ENCODE measurements at places on chromosomes 4 and X.

DNA sequence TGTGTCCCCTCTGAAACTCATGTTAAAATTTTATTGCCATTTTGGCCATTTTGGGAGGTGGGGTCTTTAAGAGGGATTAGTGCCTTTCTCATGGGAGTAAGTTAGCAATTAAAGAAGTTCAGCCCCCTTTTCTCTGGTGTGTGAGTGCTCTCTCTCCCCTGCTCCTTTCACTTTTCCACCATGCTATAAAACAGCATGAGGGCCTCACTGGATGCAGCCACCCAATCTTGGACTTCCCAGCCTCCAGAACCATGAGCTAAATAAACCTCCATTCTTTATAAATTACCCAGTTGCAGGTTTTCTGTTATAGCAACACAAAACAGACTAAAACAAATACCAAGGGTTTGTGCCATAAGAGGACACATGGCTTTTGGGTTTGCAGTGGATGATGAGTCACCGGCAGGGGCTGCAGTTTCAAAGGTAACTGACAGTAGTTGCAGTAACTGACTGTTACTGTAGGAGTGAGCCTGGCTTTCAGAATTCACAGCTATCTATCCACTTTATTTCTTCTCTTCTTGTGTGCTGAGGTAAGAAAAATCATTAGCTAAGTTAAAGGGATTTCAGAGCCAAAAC lies 121.5 kb downstream of the PPEF1 start:
- DNase-seq: no peak

GRCh38 chr4:74449571-74450297 lies 4.8 kb downstream of the AREG start:
- no peak for DNase-seq

DNA sequence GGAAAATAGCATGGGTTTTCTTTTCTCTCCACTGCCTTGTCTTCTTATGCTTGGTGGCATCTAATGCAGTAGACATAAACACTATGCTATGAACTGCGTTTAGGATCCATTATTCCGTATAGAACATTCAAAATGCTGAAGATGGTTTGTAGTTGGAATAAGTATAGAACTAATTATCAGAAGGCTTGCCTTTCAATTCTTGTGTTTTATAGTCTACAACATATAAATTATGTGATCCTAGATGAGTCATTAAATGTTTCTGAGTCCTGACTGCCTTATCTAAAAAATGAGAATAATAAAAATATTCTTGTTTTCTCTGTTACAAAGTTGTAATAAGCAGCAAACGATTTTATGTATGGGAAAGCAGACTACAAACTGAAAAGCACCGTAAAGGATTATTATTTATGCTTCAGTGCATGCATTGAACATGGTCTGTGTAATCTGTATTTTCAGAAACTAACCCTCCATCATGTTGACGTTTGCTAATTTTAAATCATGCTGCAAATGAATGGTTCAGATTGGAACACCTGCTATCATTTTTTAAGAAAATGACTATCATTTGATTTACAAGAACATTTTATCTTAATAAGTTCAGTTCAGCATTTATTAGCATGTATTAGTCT lies 335.9 kb upstream of the AADAT start:
- no peak for DNase-seq

DNA sequence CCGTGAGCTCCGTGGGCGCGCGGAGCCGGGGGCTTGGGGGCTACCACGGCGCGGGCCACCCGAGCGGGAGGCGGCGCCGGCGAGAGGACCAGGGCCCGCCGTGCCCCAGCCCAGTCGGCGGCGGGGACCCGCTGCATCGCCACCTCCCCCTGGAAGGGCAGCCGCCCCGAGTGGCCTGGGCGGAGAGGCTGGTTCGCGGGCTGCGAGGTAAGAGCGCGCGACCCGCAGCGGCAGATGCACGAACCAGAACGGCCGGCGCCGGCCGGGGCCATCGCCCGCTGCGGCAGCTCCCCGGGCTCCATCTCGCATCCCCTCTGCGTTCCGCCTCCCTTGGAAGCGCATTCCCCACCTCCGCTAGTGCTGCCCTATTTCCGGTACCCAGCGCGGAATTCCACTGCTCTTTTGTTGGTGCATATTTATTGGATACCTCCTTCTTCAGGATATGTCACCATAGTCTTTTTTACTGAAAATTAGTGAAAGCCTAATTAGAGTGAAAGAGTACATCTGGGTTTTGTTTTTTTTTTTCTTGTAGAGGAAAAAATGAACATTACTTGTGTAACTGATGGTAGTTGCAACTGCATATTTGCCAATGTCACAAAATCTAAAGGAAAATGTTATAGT lies 797 bp downstream of the PKD2 start:
- no peak for DNase-seq

DNA sequence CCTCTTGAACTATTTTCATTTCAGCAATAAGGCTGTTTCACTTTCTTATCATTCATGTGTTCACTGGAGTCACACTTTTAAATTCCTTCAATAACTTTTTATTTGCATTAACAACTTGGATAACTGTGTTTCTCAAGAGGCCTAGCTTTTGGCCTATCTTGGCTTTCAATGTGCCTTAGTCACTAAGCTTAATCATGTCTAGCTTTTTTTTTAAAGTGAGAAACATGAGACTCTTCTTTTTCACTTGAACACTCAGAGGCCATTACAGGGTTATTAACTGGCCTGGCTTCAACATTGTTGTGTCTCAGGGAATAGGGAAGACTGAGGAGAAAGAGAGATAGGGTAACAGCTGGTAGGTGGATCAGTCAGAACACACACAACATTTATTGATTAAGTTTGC lies 64.0 kb upstream of the VCX2 start:
- no peak for DNase-seq

GRCh38 chrX:116204932-116205331 lies 34.4 kb downstream of the AGTR2 start:
- DNase-seq: no peak

DNA sequence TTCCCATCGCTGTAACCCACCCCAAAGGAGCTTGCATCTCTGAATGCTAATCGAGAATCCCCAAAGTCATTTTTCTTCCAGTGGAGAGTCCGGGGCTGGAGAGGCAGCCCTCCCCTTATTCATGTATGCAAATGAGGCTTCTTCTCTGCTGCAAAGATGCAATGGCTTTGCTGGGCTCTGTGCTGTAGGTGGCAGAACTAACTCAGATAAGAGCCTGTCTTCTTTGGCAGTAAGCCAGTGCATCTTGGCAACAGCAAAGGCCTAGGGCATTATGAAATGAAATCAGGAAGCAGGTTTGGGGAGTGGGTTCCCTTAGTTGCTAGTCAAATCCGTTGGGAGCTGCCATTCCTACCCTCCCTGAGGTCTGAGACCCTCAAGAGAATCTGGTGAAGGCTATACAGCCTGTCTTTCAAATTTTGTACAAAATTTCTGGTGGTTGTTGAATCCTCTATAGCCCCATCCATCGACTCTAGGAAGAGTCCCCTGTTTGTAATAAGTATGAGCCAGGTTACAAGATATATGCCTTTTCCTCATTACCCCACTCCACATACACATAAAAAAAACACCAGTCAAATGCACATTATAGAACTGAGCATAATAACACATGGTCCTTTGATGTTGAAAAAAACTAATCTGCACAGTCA lies 290.6 kb upstream of the TAPT1 start:
- DNase-seq: no peak

DNA sequence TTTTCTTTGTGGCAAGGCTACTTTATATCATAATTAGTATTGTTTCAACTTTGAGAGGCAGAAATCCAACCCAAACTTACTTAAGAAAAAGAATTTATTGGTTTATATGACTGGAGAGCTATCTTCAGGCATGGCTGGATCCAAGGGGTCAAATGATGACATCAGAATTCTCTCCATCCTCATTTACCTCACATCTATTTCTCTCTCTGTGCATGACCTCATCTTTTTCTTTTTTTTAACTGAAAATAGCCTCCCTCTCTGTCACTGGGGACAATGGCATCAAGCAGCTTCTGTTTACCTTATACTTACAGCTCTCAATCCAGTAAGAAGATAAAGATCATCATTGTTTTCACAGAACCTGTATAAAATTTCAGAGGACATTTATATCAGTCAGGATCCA lies 12.0 kb upstream of the EXOC1L start:
- DNase-seq: no peak

GRCh38 chr4:109166126-109166525 lies 136.3 kb downstream of the COL25A1 start:
- no peak for DNase-seq

DNA sequence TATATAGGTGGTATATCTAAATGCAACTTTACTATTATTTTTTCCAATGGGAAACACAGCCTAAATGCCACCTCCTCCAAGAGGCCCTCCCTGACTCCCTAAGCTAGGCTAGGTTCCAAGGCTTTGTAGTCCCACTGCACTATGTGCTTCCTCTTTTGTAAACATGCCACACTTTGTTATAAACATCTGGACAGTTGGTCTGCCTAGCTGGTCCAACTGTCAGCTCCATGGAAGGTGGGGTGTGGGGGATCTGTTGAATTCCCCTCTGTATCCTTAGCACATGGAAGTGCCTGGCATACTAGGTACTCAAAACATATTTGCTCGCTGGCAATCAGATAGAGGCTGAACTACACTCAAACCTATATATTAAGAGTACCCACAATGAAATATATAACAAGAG lies 63.4 kb downstream of the SLC9A7 start:
- DNase-seq: no peak

- no peak for DNase-seq
Observed at GRCh38 chr4:158008551-158009218, 164.1 kb downstream of the GASK1B start.

All from stimulated activated CD8-positive, alpha-beta memory T cell treated with anti-CD3 and anti-CD28 coated beads, Interleukin-7, amount 100 ng/mL, for 48 hours (primary cell).